Breast epithelium (tissue), 4 donors: ENCODE measurements at places on chromosomes 5 and 9. TPM values are rescaled to one million over a fixed set of nuclear protein-coding genes. Genes with fewer than 3 reads are reported as not detected.

Gene KIAA0825
- total RNA-seq = 15.5 TPM

Gene PPIC
- 18.7 TPM for total RNA-seq

Gene PPWD1
- 59.6 TPM for total RNA-seq

Gene CREBRF
- total RNA-seq = 63.8 TPM

Gene EQTN
- 0.98 TPM for total RNA-seq

Gene F2RL2
- total RNA-seq = 3.4 TPM

Gene SV2C
- 0.32 TPM for total RNA-seq

Gene SHC3
- total RNA-seq = 6.7 TPM

Gene ZNF300
- total RNA-seq = 4.6 TPM

Gene SPINK6
- not detected for total RNA-seq

Gene GCNT4
- total RNA-seq = 1.3 TPM

Gene SLC2A6
- 2.0 TPM for total RNA-seq

Gene CCDC192
- total RNA-seq = 1.3 TPM

Gene OTP
- total RNA-seq = 0.15 TPM

Gene BTF3
- total RNA-seq = 575 TPM

Gene ZNF367
- total RNA-seq = 1.8 TPM

Gene TXN
- 96.7 TPM for total RNA-seq

Gene TAS2R1
- total RNA-seq = not detected

Gene GABRB2
- 2.5 TPM for total RNA-seq

Gene SLC1A3
- 87.5 TPM for total RNA-seq

Gene RECK
- total RNA-seq = 17.7 TPM

Gene SPATA31C1
- not detected for total RNA-seq

Gene SPZ1
- not detected for total RNA-seq

Gene PHF24
- 1.1 TPM for total RNA-seq

Gene IL5
- total RNA-seq = not detected

Gene LCN12
- not detected for total RNA-seq

Gene SLC27A6
- total RNA-seq = 4.3 TPM

Gene CAMK4
- total RNA-seq = 0.98 TPM

Gene ASB6
- total RNA-seq = 24.4 TPM

Gene AKNA
- 35.7 TPM for total RNA-seq

Gene COL5A1
- 17.0 TPM for total RNA-seq

Gene NSG2
- not detected for total RNA-seq

Gene RNF44
- total RNA-seq = 15.4 TPM

Gene UGCG
- 22.4 TPM for total RNA-seq

Gene MACIR
- total RNA-seq = 13.0 TPM

Gene GLRA1
- not detected for total RNA-seq

Gene SAPCD2
- 2.9 TPM for total RNA-seq

Gene NUDT12
- 11.8 TPM for total RNA-seq

Gene PCDHA10
- 6.4 TPM for total RNA-seq

Gene KIF24
- 1.3 TPM for total RNA-seq

Gene GABBR2
- total RNA-seq = not detected

Gene NREP
- 9.8 TPM for total RNA-seq
